ENCODE measurements at places on chromosomes 11 and 22.

GRCh38 chr11:66012946-66013761 is 1.3 kb downstream of the CST6 start:
- no peak for DNase-seq

DNA sequence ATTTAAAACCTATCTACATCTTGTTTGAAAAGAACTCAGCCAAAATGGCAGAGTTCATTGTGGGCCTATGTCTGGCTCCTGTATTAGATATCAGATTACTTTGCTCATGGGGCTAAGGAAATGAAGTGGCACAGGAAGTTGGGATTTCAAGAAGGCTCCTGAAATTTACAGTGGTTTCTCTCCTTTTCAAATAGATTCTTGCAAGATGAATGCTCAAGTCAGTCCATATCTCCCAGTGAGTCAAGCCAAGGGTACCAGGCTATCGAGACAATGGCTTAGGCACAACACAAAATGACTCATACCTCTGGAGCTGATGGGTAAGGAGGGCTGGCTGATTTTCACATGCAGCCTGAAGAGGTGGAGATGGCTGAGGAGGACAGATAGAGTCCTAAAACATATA is 24.1 kb upstream of the APOA1 start:
- DNase-seq = no peak

DNA sequence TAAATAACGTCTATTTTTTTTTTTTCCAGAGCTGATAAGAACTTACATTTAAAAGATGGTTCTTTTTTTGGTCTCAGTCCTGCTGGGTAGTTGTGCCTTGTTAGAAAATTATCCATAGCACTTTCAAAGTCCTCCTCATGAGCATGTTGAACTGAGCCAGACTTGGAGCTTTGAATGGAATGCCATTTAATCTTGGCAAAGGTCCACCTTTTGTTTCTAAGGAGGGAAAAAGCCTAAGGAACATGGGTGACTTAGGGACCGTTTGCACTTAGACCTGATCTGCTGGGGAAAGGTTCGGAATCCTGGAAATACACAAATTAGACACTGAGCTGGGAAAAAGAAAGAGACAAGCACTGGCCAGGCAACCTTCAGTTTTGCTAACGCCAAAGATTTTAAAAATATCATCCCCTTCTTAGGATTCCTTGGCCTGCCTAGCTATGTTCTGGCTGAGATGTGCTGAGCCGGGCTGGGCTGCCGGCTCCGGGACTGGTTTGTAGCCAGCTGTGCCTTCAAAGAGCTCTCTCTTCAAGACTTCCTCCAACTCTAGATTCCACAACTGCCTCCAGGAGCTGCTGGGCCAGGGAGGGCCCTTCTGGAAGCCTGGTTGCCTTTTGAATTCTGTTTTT is 67.4 kb downstream of the ENDOD1 start:
- no peak for DNase-seq

DNA sequence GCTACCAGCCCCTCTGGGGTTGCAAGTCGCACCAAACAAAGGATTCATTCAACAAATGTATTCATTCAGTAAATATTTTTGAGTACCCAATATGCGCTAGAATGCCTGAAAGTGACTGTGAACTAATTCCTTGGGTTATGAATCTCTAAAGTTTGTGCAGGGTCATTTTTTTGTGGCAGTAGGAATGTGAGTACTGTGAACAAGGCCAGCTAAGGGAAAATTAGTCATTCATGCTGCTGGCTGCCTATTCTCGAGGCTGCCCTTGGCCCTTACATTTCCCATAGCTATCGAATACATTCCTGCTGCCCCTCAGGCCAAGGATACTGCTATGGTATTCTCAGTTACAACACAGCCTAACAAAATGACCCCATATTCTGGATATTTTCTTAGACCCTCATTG is 141.6 kb downstream of the TRPC6 start:
- no peak for DNase-seq

- DNase-seq = no peak
Measured at GRCh38 chr22:50298937-50299784, 8.3 kb downstream of the PLXNB2 start.

DNA sequence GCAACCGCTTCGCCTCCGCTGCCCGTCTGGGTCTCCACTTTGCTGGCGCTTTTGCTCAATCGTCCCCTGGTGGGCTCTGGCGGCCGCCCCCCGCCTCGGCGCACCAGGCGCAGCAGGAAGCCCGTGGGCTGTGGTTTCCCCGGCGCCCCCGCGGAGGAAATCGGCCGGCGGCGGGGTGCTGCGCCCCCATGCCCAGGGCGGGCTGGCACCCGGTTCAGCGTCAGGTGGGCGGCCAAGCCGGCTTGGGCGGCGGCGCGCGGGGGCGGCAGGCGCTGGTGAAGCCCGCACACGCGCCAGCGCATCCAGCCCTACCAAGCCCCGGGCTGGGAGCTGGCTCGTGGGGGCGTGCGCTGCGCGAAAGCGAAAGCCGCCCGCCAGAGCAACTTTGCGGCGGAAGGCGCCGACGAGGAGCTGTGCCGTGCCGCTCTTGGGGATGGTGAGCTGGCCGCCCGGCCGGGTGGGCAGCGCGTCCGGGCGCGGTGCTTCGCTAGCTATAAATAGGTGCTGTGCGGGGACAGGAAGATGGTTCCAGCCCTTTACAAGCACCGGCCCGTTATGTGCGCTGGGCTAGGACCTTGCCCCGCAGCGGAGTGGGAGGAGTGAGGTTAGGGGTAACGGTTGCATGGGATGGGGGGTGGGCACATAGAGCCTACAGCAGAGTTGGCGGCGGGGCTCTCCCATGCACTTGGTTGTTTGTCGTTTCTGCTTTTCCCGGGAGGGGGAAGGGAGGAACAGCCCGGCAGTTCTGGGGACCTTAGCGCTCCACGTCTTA is 25.0 kb upstream of the SUSD2 start:
- no peak for DNase-seq

DNA sequence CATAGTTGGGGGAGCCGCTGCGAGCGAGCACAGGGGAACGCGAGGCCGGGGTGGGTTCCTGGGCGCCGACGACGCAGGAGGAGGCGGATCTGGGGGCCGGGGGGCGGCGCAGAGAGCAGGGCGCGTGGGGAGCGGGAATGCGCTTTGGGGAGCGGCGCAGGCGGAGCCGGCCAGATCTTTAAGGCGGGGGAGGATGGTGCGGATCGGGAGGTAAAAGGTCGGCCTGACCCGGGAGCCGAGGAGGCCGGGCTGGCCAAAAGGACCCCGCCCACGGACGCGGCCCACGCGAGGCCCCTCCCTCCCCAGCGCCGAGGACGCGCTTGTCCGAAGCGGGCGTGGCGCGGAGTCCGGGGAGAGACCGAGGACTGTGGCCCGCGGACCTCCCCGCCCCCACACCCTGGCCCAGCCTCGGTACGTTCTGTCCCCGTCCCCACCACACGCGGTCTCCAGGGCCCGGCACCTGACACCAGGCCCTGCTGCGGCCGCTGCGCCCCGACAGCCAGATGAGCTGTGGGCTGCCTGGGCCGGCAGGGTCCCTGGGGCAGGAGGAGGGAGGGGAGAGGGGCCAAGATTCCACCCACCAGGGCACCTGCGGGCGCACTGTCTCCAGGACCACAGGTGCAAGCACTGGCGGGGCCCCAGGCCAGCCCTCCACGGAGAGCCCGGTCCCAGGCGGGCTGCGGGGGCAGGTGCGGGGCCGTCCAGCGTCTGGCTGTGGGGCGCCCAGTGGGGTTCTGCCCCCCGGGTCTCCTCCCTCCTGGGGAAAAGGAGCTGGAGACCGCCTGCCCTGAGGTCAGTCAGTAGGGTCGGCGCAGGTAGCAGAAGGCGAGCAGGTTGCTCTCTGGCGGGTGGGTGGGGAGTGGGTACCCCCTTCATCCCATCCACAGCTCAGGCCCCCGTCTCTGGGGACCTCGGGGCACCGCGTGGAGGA is 10.9 kb downstream of the PIM3 start:
- peak; percentile 48 for DNase-seq

- DNase-seq = no peak
Measured at GRCh38 chr11:19814421-19814820, 101.8 kb downstream of the NAV2 start.

DNA sequence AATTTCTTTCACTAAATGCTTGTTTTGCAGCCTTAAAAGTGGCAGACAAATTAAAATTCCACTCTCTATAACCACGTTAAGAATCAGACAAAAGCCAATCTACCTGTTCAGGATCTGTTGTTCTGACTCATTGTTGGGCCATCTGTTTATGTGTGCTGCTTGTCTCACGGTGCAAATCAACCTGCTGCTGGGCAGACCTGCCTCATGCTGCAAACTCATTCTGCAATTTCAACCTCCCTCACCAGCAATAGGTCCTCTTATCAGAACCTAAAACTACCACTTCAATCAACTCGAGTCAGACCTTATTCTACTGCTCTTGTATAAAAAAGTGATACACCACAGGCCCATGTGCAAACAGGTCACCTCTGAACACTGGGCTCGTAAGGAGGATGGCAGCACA is 75.1 kb downstream of the LARGE2 start:
- DNase-seq = no peak

GRCh38 chr11:85884581-85885021 is 29.4 kb downstream of the CCDC83 start:
- DNase-seq = no peak

DNA sequence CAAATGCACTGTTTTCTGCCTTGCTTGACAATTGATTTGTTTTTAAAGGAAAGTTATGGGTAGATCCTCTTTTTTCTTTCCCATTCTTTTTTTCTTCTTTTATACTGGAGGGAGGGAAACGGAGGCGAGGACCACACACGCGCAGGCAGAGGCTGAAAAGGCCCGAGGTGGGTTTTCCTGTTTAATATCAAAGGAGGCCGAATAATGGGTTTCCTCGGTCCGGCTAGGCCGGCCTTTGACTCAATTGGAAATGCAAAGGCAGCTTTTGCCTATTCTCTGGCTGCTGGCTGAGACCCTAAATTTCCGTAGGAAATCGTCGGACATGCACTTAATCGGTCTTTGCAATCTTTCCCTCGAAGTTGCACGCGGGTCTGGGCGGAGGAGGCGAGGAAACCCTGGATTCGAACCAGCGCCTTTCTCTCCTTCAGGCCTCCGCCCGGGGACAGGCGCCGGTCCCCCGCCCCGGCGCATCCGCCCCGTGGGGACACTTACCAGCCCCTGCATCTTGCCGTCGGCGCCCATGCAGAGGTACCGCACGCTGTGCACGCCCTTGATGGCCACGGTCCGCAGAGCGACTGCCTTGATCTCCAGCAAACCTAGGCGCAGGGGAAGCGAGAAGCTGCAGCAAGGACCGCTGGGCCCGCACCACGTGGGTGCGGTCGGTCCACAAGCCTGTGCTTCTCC is 911 bp downstream of the FGF19 start:
- no peak for DNase-seq

DNA sequence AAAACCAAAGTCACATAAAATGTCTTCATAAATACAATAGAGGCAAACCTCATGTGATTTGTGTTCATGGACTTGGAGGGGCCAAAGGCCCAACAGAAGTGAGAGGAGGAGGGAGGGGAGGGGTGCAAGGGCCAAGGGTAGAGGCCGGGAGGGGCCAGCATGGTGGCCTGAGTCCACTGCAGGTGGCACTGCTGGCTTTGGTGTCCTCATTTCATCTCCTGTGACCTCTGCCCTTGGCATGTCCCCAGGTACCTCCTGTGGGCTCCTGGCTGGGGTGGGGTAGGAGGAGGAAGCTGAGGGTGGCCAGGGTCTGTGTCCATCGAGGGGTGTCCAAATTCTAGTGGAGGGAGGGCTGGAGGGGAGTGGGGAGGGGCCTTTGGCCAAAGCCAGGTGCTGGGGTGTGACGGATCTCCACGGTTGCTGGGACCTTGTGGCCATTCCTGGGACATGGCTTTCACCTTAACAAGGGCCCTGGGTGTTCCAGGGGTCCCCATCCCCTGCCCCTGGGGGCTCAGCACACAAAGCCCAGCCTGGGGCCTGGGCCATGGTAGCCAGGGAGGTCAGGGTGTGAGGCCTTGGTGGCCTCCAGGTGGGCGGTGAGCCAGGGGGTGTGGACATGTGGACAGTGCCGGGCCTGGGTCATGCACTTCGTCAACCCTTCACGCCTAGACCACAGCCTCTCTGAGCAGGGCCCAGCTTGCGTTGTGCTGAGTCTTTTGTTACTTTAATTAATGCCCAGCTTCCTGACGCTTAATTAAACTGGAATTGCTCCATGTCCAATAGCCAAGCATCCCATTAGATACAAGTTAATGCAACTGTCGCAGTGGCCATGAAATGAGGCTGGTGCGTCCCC is 20.7 kb upstream of the CCDC188 start:
- DNase-seq = no peak

- DNase-seq = no peak
Measured at GRCh38 chr11:69536406-69536805, 54.9 kb downstream of the LINC01488 start.

GRCh38 chr11:117929916-117930570 is 841 bp upstream of the TMPRSS13 start:
- no peak for DNase-seq

GRCh38 chr11:45743556-45744468 is 61.1 kb upstream of the SLC35C1 start:
- no peak for DNase-seq

DNA sequence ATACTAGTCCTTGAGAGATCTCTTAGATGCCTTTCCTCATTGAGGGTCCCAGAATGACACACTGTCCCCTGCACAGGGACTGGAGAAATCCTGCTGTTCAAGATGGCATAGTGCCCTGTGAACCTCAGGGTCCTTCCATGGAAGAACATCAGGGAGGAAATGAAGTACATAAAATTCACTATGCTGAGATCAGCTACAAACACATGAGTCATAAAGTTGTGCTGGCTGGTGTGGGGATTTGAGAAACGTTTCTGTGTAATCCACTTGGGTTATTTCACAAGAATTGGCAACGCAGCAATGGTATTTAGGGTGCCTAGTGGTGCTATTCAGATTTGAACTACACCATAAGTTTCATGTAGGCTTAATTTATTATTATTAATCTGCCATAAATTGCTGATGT is 174.4 kb downstream of the MAML2 start:
- no peak for DNase-seq

- DNase-seq = peak; percentile 4
Measured at GRCh38 chr11:15770798-15771414, 585.4 kb downstream of the SOX6 start.

GRCh38 chr22:17152340-17152739 is 6.7 kb downstream of the HDHD5 start:
- no peak for DNase-seq

DNA sequence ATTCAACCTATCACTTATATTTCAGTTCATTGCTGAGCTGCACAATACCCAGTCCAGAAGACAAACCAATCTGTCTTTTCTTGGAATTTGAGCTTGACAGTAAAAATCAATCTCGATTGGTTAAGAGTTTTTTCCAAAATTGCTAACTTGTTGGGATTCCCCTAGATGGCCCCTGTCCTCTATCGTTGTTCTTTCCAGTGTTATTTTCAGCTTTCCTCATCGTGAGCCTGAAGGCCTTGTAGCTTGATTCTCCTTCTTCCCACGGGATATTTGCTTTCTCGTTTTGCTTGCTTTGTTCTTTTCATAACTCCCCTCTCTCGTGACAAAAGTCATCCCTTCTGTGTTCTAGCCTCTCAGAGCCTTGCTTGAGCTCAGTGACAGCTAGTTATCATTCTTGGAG is 3.1 kb downstream of the OR8B8 start:
- DNase-seq = no peak

GRCh38 chr11:11178671-11179638 is 174.1 kb downstream of the CSNK2A3 start:
- no peak for DNase-seq

DNA sequence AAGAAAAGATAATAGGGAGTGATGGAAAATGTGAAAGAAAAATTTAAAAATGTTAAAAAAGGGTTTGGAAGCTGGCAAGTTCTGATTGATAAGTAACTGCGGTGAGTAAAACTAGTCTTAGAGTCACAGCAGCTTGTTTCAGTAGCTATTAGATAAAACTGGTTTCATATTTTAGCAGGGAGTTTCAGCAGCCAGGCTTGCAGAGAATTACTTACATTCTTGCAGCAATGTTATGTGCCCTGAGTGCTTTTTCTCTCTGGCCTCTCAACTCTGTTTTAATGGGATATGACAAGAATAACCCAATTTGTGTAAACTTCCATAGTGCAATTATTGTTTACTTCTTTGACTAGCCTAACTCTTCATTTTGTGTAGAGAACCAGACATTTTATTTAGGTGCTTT is 33.6 kb downstream of the PPME1 start:
- DNase-seq = no peak

All from NCI-H1436 (cell line).